ENCODE measurements at places on chromosomes 13 and 19.

DNA sequence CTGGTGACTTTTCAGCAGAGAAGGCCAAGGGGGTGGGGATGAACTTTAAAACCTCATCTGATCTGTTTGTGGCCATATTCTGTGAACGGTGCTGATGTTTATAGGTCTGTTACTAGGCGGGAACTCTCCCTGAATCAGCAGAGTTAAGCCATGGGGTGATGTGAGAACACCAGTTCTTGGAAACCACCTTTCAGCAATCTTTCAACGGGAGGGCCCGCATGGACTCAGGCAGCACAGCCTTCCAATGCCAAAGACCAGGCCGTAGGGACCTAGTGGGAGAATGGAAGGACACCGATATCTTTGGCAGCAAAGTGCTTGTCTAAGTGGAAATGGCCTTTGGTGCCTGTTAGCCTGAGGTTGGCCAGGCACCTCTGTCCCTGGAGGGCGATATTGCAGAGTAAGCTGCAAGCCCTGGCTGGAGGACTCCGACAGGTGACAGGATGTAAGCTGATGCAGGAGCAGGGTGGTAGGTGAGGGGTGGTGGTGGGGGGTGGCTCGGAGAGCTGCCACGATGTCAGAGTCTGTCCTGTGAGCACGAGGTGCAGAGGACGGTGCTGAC lies 57.0 kb downstream of the ERCC5 start:
- no peak for DNase-seq

DNA sequence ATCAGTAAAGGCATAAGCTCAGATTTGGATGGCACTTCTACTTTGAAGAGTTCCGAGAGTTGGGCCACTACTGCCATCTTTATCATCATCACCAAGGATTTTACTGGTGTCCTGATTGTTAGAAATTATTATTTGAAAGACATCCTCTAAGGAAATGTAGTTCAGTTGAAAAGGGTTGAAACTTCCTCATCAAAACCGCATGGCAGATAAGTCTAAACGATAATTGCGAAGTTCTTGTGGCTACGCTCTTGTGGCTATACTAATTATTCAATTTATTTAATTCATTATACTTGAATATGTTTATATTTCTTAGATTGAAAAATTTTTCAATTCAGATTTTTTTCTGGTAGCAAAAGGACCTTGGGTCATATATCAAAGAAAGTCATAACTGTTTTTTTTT lies 22.4 kb downstream of the TNFRSF19 start:
- DNase-seq, result no peak

DNA sequence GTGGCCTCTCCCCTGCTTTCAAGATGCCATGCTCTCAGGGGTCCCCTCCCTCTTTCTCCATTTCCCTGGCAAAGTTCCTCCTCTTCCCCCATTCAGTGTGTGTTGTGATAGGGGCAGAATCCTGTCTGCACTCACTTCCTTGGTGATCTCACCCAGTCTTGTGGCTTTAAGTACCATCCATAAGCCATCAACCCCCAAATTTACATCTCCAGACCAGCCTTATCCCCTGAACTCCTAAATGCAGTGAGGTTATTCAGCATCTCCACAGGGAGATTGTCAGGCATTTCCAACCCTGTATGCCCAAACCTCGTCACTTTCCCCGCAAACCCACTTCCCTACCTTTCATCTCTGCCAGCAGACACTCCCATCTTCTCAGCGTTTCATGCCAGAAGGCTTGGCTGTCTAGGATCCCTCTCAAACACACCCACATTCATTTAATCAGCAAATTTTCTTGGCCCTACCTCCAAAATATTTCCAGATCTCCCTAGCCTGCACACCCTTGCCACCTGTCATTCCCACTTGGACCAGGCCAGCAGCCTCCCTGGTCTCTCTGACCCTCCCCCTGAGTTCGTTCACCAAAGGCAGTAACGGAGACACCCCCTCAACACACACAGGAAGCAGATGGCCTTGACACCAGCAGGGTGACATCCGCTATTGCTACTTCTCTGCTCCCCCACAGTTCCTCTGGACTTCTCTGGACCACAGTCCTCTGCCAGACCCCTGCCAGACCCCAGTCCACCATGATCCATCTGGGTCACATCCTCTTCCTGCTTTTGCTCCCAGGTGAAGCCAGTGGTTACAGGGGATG lies at the start of gene HCST:
HCST (plus strand) TSS at position 676 of the 808 bp plus-strand sequence; CDS start at position 741, 65 bp downstream.
- no peak for DNase-seq

DNA sequence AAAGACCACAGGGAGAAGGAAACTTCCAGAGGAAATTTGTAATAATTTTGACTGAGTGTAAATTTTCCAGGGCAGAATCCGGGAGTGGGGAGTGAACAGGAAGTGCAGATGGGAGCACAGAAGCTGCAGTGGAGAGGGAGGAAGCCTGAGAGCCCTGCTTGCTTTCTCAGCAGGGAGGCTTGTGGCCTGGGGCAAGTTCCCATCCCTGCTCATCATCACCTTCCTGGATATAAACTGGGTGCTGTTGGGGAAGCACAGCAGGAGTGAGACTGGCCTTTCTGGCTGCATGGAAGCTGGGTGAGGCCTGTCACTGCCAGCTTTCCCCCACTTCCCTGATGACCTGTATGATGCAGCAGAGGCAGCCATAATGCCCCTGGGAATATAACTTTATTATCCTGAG lies 532.9 kb downstream of the SLITRK6 start:
- no peak for DNase-seq

Measured in GM12892 (cell line).